NCI-H774 (cell line): ENCODE measurements at places on chromosomes 5 and 9.

- DNase-seq: no peak
These were observed 261.5 kb downstream of the CEMIP2 start for GRCh38 chr9:71506821-71507220.

DNA sequence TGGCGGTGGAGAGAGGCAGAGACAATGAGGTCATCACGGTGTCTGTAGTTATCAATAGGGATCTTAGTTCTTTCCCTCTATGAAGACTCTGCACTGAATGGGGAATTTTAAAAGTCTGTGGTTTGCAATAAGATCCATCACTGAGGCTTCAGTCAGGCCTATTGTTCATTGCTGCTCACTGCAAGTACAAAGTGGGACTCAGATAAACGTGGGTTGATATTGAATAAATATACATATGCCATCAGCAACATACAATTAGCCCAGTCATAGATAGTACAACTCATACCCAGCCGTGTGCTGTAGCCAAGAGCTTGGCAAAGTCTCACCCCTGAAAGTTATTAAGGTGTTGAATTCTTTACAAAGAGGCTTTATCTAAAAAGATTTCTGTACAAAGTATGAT lies 88.4 kb downstream of the ENC1 start:
- no peak for DNase-seq

GRCh38 chr5:5460311-5460710 lies 37.8 kb downstream of the ICE1 start:
- DNase-seq: no peak

DNA sequence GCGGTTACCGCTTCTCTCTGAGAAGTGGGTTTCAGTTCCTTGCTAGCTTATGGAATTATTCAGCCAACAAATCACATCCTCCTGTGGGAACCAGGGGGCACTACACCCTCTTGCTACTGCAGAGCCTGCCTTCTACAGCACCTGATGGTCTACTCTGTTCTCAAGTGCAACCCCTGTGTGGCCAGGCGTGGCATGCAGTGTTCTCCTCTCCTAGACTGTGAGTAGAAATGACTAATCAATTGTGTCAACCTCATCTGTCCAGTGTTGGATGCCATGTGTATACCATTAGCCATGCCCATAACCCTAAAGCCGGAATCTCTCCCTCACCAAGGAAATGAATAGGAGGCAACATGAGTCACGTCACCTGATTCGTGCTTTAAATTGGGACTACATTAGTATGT lies 117.2 kb upstream of the LIFR start:
- no peak for DNase-seq

DNA sequence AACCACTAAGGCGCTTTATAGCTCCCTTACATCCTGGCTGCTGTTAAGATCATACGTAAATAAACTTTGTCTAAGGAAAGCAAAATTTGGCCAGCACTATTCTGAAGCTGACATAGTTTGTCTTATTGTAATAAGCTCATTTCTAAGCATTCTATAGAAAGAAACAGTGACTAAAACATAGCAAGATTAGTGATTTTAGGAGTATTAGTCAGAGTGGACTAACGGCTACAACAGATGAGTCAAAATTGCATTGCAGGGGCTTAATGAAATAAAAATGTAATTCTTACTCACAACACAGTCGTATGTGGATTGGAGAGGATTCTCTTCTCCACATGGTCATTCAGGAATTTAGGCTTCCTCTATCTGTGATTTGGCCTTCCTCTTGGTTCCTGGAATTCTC lies 347.6 kb downstream of the GADD45G start:
- DNase-seq: no peak

- DNase-seq: no peak
These were observed 28.0 kb upstream of the ADAM19 start for GRCh38 chr5:157603333-157604190.

- DNase-seq: no peak
These were observed 48.2 kb downstream of the NDST1 start for GRCh38 chr5:150556106-150556505.

DNA sequence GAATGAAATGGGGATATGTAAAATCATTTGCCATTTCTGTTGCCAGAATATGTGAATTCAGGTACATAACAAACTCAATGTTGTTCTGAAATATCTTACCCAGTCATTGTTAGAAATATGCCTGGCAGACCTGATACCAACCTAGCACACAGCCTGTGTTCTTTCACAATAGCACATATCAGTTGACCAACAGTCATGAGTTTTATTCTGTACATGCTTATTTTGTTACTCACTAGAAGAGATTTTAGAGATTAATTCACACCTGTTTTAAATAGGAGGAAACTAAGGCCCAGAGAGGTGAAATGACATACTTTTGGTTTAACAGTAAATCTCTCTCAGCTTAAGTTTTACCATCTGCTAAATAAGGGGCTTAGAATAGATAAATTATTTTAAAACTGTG lies 8.4 kb upstream of the PPP1R2B start:
- no peak for DNase-seq

GRCh38 chr9:3578786-3579185 lies 53.0 kb upstream of the RFX3 start:
- no peak for DNase-seq

- no peak for DNase-seq
These were observed 2.2 kb upstream of the ALDOB start for GRCh38 chr9:101437806-101438232.

DNA sequence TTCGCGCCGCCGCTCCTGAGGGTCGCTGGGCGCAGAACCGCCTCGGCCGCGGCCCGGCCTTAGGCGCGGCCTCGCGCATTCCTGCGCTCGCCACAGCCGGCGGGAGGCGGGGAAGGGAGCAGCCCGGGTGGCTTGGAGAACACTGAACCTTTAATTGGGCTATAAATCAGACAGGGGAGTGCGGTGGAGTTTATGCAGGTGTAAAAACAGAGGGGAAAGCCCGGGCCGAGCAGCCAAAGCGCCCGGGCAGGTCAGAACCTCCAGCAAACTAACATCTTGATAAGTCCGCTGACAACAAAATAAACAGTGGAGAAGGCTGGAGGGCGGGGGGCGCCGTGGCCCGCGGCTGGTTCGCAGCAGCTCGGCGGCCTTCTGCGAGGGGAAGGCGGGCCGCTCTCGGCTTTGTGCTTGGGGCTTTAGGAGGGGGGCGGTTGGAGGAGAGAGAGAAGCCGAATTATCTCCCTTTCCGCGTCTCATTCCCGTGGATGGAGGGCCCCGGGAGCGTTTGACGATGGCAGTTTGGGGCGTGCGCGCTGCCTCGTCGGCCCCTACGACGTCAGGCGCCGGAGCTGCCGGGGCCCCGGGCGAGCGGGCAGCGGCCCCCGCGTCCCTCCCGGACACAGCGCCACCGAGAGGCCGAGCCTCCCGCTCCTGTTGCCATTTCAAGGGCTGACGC lies 11.3 kb downstream of the FOXD1 start:
- DNase-seq: peak; percentile 74

GRCh38 chr5:132475497-132475882 lies 15.1 kb downstream of the IRF1 start:
- no peak for DNase-seq

DNA sequence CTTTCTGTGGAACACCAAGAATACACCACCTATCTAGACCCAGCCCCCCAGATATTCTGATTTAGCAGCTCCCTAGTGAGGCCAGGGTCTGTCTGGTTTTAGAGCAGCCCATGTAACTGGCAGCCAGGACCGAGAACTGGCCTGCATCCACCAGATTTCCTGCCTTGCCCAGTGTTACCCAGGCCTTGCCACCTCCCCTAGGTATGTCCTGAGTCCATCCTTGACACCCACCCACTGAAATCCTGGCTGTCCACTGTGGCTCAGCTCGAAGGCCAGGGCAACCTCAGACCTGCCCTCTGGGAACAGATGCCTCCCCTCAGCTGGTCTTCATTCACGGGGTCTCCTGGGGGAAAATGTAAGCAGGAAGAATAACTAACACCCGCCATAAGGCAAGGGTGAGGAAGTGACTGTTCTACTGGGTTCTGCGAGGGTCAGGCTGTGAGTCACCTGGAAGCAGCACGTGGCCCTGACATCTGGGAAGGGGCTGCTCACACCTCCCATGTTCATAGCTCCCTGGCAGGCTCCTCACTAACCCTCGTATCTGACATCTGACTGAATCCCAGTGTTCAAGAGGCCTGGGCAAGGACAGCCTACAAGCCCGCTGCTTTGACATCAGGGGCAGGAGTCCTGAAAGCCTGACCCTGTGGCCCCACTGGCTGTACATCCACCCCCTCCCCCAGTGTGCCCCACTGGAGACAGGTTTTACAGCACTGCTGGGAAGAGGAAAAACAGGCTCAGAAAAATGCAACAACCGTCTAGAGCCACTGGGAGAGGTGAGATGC lies 72.7 kb downstream of the SEMA4D start:
- no peak for DNase-seq
